ENCODE measurements at places on chromosomes 2 and 18.
A peak's percentile ranks its signal among the peaks of the same experiment; 100 is the strongest.

DNA sequence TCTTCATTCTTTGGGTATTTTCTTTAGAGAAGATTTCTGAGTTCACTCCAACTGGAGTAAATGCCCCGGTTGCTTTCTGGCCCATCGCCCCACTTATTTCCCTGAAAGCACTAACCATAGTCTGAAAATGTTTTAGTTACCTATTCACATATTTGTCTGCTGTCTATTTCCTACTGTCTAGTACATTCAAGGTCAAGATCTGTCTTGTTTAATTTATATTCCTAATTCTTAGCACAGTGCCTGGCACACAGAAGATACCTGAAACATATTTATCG lies 134.4 kb upstream of the KLHL14 start:
- no peak for DNase-seq

DNA sequence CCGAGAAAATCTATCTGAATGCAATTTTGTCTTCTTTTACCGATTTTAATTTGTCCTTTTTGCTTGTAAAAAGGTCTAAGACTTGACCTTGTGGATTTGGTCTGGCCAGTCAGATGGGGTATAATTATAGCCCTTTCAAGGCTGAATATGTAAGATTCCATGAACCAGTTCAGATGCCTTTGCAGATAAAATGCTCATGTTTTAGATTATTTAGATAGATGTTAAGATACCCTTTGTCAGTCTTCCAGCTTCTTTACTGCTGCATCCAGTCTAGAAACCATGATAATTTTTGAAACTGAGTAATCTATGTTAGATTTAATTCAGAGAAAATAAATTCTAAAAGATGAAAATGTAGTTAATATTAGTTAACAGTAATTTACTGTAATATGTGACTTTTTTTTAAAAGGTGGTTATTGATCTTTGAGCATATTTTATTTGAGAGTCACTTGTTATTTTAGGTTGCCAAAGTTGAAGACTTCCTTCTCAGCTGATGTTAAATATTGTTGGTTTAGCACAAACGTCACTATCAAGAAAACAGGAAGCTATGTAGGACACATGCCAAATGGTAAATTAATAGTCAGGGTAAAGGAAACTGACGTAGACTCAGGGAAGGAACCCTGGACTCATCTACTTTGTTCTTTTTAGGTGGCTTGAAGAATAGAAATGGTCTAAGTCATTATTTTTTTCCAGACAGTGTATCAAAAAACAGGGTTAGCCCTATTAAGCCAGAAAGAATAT lies 29.8 kb downstream of the BABAM2 start:
- peak; percentile 87 for DNase-seq

DNA sequence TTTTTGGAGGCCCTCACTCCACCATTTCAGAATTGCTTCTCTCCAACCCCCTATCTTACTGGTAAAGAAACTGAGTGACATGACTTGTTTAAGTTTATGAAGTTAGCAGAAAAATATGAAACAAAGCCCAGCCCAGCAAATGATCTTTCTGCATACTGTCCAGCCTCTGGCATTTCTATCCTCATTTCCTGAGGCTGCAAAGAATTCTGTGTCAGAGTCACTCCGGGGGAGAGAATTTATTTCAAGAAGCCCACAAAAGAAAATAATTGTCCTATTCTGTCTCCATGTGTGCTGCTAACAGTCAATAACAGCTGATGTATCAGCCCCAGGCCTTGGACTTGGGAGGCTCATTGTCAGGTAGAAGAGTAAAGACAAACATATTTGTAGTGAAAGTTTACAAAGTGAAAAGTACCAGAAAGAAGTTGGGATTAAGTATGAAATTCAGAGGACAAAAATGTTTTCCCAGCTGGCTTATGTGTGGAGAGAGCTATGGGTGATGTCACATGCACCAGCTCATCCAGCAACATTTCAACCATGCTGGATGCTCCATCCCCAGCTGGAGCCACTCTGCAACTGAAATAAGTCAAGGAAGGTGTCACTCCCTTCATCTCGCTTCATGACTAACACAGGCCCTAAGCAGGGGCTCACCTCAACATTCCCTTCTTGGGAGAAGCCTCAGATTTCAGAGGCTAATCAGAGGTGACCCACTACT lies 42.3 kb downstream of the TRABD2A start:
- DNase-seq, result no peak

DNA sequence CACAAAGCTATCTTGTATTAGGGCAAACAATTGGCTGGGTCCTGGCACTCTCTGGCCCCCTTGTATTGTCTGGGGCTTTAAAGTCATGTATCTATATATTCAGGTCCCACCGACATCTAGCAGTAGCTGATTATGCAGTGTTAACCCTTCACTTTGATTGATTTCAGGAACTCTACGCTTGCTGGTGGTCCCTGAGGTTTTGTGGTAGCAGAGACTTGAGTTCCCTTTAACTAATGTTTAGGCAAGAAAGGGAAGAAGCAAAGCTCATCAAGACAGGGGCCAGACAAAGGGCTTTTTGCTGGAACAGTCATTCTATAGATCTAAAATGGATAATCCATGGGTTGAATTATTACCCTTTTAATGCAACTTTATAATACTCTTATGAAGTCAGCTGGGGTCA lies 95.3 kb upstream of the EPB41L3 start:
- DNase-seq, result no peak

GRCh38 chr2:68244456-68244855 lies 7.9 kb downstream of the PPP3R1 start:
- no peak for DNase-seq
